Activated CD4-positive, alpha-beta memory T cell treated with anti-CD3 and anti-CD28 coated beads, Interleukin-2, amount 10 ng/mL, durations not matched to agents 7 days and 5 days (primary cell): ENCODE measurements at places on chromosomes 13 and 19. TPM values are rescaled to one million over a fixed set of nuclear protein-coding genes. Genes with fewer than 3 reads are reported as not detected.

DNA sequence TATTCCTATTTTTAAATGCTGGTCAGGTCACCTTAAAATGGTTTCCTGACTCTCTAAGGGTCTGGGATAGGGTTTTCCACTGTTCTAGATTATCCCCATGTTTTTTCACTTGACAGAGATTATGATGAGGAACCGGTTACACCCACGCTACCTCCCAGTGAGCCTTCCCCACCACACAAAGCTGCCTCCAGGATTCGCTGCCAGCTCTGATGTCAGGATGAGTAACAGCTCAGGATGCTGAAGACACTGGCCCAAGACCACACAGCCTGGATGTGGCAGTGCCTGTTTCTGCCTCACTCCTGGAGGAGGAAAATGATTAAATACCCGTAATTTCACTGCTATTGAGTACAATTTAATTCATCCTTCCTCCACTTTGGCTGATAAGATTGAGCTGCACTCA lies 22.9 kb downstream of the ZNF114 start:
- DNase-seq, result no peak
- no peaks in the 10 kb centered on the region for H3K36me3 ChIP-seq
- peaks cover 5% of the 10 kb centered on the region for H3K27me3 ChIP-seq
- peaks cover 6% of the 10 kb centered on the region for H3K4me1 ChIP-seq
- H3K4me3 ChIP-seq, result no peak overlapping the region

Gene ZNF583
- total RNA-seq, result 3.9 TPM

DNA sequence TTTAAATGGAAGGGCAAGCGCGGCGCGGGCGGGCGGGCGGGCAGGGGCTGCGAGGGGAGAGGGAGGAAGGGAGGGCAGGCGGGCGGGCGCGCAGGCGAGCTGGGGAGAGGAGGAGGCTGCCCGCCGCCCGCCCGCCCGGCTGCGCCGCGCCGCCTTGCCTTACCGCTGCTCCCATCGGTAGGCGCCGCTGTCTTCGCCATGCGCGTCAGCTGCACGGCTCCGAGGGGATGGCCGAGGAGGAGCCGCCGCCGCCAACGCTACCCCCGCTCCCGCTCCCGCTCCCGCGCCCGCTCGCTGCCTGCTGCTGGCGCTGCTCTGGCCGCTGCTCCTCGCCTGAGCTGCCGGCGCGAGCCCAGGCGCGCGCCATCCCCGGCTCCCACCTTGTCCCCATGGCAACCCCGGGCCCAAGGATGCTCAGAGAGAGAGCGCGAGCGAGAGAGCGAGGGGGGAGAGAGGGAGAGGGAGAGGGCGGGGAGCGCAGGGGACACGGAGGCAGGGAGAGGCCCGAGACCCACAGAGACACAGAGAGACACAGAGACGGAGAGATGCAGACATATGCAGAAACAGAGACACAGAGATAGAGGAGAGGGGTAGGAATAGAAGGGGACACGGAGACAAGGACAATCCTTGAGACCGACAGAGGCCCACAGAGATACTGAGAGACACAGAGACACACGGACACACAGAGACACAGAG lies 40.3 kb downstream of the DEDD2 start:
- no peak overlapping the region for H3K4me3 ChIP-seq
- peaks cover 30% of the 10 kb centered on the region for H3K27me3 ChIP-seq
- H3K4me1 ChIP-seq, result peaks cover 19% of the 10 kb centered on the region

Gene APC2
- total RNA-seq, result not detected

- H3K36me3 ChIP-seq, result no peaks in the 10 kb centered on the region
- H3K27ac ChIP-seq, result no peak overlapping the region
- H3K27me3 ChIP-seq, result peaks cover 55% of the 10 kb centered on the region
- H3K4me3 ChIP-seq, result peak overlapping the region; percentile 51
- peaks cover 28% of the 10 kb centered on the region for H3K4me1 ChIP-seq
These were observed 6.2 kb downstream of the SYT5 start for GRCh38 chr19:55173714-55174409.

Gene ZNF837
- total RNA-seq, result 1.7 TPM

GRCh38 chr13:99995104-99995588 lies 13.6 kb downstream of the ZIC2 start:
- no peak overlapping the region for H3K27ac ChIP-seq
- H3K4me3 ChIP-seq, result no peak overlapping the region
- H3K4me1 ChIP-seq, result peaks cover 18% of the 10 kb centered on the region
- H3K27me3 ChIP-seq, result peaks cover 82% of the 10 kb centered on the region
- peaks cover 7% of the 10 kb centered on the region for H3K36me3 ChIP-seq
- no peak for DNase-seq

GRCh38 chr19:33304371-33304759 lies 2.0 kb upstream of the CEBPA start:
- H3K4me1 ChIP-seq, result peaks cover 2% of the 10 kb centered on the region
- DNase-seq, result no peak
- H3K4me3 ChIP-seq, result no peak overlapping the region
- no peaks in the 10 kb centered on the region for H3K36me3 ChIP-seq
- peaks cover 40% of the 10 kb centered on the region for H3K27me3 ChIP-seq

Gene KLK14
- total RNA-seq, result 0.20 TPM

DNA sequence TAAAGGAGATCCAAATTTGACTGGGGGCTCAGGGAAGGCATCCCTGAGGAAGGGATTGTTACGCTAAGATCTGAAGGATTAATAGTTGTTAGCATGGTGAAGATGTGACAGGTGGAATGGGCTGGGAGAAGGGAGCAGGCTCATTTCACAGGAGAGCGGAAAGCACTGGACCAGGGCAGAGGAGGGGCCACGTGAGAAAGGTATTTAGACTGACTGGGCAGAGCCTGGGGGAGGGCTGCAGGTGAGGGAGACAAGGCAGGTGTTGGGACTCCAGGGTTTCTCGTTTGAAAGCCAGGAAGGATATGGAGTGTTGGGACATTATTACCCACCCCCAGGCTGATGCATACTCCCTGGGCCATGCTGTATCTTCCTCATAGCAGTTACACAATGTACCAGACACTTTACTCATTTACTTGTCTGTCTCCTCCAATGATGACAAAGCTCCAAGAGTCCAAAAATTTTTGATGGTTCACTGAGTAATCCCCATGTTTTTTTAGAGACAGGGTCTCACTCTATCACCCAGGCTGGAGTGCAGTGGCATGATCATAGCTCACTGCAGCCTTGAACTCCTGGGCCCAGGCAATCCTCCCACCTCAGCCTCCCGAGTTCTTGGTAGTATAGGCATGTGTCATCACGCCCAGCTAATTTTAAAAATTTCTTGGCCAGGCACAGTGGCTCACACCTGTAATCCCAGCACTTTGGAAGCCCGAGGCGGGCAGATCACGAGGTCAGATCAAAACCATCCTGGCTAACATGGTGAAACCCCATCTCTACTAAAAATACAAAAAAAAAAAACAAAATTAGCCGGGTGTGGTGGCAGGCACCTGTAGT lies 2.3 kb downstream of the TRAPPC6A start:
- H3K27ac ChIP-seq, result peak overlapping the region; percentile 3
- peak overlapping the region; percentile 10 for H3K4me3 ChIP-seq
- no peak for DNase-seq
- H3K4me1 ChIP-seq, result peaks cover 55% of the 10 kb centered on the region

Gene FFAR2
- not detected for total RNA-seq

DNA sequence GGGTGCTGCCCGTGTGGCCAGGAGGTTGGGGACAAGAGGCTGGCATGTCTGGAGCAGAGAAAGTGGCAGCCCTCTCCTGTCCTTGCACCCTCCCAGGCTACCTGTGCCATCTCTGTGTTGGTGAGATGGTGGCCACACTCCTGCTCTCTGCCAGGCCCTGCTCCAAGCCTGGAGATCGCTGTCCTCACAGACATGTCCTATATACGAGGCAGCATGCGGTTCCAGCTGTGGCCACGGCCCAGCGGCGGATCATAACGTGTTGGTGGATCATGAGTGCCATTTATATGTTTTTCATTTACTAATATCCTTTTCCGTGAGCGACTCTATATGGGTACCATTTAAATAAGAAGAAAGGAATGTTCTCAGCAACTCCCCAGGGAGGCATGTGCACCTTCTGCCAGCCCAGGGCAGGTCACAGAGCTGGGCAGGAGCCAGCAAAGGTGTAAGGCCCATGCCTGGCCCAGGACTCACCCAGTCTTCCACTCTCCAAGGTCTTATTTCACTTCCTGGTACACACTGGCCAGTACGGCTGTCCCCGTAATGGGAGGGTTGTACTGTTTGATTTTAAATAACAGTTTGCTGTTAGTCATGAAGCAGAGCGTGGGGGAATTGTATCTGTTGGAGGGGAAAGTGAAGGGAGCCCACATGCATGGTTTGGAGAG lies 47.2 kb upstream of the LDLR start:
- H3K27ac ChIP-seq, result no peak overlapping the region
- H3K27me3 ChIP-seq, result no peaks in the 10 kb centered on the region
- DNase-seq, result no peak
- H3K36me3 ChIP-seq, result peaks cover 42% of the 10 kb centered on the region
- H3K4me1 ChIP-seq, result peaks cover 7% of the 10 kb centered on the region

DNA sequence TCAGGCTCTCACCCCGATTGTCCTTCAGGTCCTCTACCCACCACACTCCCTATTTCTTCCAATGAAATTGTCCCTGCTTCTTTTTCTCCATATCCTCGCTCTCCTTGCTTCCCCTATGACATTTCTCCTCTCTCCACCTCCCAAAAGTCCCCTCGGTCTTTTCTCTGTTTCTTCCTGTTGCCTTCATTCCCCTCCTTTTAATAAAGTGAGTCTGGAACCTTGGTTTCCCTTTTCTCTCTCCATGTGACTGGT lies 676 bp upstream of the ZNF574 start:
- peaks cover 43% of the 10 kb centered on the region for H3K4me1 ChIP-seq
- peak overlapping the region; percentile 99 for H3K4me3 ChIP-seq
- peak overlapping the region; percentile 94 for H3K27ac ChIP-seq
- peaks cover 7% of the 10 kb centered on the region for H3K27me3 ChIP-seq
- no peak for DNase-seq

Gene NLRP7
- total RNA-seq, result not detected

GRCh38 chr13:40024204-40024966 lies 368.9 kb downstream of the COG6 start:
- peaks cover 28% of the 10 kb centered on the region for H3K4me1 ChIP-seq
- no peak overlapping the region for H3K27ac ChIP-seq
- no peak for DNase-seq
- peaks cover 28% of the 10 kb centered on the region for H3K27me3 ChIP-seq
- no peak overlapping the region for H3K4me3 ChIP-seq

DNA sequence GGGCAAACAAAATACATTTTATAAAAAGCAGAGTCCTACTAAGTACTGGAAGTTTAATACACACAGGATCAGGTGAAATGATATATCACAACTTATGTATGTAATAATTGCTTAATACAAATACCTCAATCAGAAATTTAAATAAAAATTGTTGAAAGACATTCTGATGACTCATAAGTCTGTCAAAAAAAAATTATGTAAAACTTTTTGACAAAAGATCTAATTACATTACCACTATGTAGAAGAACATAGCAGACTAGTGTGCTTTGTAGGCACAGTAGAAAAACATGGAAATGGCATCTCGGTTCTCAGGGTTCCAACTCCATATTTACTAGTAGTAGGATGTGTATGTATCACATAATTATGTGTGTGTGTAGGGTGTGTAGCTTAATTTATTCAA lies 156.2 kb downstream of the DNAJC3 start:
- no peaks in the 10 kb centered on the region for H3K4me1 ChIP-seq
- H3K27me3 ChIP-seq, result peaks cover 35% of the 10 kb centered on the region
- no peak overlapping the region for H3K4me3 ChIP-seq
- no peak overlapping the region for H3K27ac ChIP-seq
- DNase-seq, result no peak
- no peaks in the 10 kb centered on the region for H3K36me3 ChIP-seq

DNA sequence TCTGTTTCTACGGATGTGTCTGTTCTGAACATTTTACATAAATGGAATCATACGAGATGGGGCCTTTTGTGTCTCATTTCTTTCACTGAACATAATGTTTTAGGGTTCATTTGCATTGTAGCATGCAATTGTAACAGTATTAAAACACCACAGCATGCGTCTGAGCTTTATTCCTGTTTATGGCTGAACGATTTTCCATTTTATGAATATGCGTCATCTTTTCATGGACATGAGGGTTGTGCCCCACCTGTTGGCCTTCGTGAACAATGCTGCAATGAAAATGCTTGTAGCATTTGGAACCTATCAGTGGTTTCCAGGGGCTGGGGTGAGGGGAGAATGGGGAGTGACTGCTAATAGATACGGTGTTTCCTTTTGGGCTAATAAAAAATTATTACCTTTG lies 5.1 kb downstream of the OR10H1 start:
- DNase-seq, result no peak
- H3K4me1 ChIP-seq, result no peaks in the 10 kb centered on the region
- no peak overlapping the region for H3K27ac ChIP-seq
- no peak overlapping the region for H3K4me3 ChIP-seq

Gene ZNF571
- 1.5 TPM for total RNA-seq

DNA sequence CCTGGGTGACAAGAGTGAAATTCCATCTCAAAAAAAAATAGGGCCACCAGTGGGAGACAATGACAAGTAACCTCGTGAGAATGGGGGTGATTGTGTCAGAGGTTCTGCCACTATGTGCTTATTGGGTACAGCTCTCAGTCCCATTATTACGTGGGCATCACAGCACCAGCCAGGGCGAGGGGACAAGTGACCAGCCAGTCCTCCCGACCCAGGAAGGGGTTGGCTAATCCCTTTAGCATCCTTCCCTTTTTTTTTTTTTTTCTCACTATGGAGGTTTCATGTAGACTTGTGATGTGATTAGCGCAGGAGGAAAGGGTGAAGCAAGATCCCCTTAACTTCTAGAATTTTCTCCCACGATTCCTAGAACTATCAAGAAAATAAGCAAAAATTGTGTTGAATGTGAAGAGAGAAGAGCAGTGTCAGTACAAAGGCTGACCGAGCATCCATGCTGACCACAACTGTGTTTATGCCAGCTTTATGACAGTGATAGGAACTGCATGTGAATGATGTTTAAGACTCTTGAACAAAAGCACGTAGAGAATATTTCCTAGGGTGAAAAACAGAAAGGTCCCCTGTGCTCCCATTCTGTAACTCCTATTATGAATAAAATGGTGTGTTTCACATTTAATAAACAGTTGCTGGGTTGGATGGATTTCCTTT lies 50.0 kb downstream of the ALOX5AP start:
- H3K27ac ChIP-seq, result no peak overlapping the region
- no peak for DNase-seq
- no peak overlapping the region for H3K4me3 ChIP-seq
- H3K4me1 ChIP-seq, result no peaks in the 10 kb centered on the region
- H3K36me3 ChIP-seq, result peaks cover 15% of the 10 kb centered on the region
- no peaks in the 10 kb centered on the region for H3K27me3 ChIP-seq

GRCh38 chr13:28327373-28328270 lies 167.3 kb downstream of the FLT1 start:
- H3K27me3 ChIP-seq, result peaks cover 3% of the 10 kb centered on the region
- no peak for DNase-seq
- no peaks in the 10 kb centered on the region for H3K4me1 ChIP-seq
- H3K36me3 ChIP-seq, result no peaks in the 10 kb centered on the region

DNA sequence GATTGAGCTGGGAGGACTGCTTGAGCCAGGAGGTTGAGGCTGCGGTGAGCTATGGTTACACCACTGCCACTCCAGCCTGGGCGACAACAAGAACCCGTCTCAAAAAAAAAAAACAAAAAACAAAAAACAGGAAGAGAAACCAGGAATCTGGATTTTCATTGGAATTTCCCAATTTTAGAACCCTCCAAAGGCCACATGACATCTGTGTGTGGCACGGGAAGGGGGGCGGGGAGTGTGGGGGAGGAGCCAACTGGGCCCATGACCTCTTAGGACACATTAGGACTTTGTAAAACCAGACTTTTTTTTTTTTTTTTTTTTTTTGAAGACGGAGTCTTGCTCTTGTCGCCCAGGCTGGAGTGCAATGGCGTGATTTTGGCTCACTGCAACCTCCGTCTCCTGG lies 21.2 kb upstream of the MYDGF start:
- no peak for DNase-seq
- H3K36me3 ChIP-seq, result peaks cover 38% of the 10 kb centered on the region
- H3K27ac ChIP-seq, result no peak overlapping the region
- H3K4me1 ChIP-seq, result no peaks in the 10 kb centered on the region
- H3K27me3 ChIP-seq, result no peaks in the 10 kb centered on the region
- H3K4me3 ChIP-seq, result no peak overlapping the region

- no peak overlapping the region for H3K4me3 ChIP-seq
- no peaks in the 10 kb centered on the region for H3K36me3 ChIP-seq
- no peak overlapping the region for H3K27ac ChIP-seq
These were observed 14.4 kb upstream of the RETN start for GRCh38 chr19:7654401-7654800.
